H1 (cell line): ENCODE measurements at places on chromosomes 4 and X. TPM values are rescaled to one million over a fixed set of nuclear protein-coding genes. Genes with fewer than 3 reads are reported as not detected.
A peak's percentile ranks its signal among the peaks of the same experiment; 100 is the strongest.

- DNase-seq, result peak; percentile 86
Observed at GRCh38 chrX:12946838-12947544, 27.9 kb upstream of the TMSB4X start.

- no peak for DNase-seq
Observed at GRCh38 chr4:16883806-16884205, 14.6 kb downstream of the LDB2 start.

DNA sequence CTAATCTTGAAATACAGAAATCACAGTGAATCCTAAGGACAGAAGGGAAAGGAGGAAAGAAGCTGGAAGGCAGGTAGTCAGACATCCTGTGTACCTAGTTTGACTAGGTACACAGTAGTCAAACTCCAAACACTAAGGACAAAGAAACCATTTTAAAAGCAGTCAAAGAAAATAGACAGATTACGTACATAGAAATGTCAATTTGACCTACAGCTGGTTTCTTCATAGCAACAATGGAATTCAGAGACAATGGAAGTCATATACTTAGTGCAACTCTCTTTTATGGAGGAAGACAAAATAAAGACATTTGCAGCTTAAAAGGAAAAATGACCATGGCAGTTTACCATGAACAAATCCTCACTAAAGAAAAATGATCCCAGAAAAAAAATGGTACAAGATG is 79.0 kb downstream of the NEUROG2 start:
- no peak for DNase-seq

GRCh38 chr4:7187168-7187535 is 5.2 kb upstream of the SORCS2 start:
- DNase-seq, result no peak

Gene FGF16
- 1.4 TPM in 2 replicates for total RNA-seq

GRCh38 chrX:150781677-150782076 is 88.5 kb downstream of the MTMR1 start:
- DNase-seq, result no peak

- no peak for DNase-seq
Observed at GRCh38 chr4:1209821-1210220, 37.4 kb upstream of the SPON2 start.

DNA sequence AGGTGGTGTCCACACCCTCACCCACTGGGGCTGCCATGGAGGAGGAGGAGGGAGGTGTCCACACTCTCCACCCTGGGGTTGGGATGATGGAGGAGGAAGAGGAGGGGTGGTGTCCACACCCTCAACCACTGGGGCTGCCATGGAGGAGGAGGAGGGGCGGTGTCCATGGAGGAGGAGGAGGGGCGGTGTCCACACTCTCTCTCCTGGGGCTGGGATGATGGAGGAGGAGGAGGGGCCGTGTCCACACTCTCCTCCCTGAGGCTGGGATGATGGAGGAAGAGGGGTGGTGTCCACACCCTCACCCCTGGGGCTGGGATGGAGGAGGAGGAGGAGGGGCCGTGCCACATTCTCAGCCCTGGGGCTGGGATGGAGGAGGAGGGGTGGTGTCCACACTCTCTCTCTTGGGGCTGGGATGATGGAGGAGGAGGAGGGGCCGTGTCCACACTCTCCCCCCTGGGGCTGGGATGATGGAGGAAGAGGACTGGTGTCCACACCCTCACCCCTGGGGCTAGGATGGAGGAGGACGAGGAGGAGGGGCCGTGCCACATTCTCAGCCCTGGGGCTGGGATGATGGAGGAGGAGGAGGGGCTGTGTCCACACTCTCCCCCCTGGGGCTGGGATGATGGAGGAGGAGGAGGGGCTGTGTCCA is 231.7 kb downstream of the CRLF2 start:
- no peak for DNase-seq

- no peak for DNase-seq
Observed at GRCh38 chr4:114019969-114020358, 40.5 kb upstream of the ARSJ start.

Gene REPS2
- total RNA-seq, result 3.3 and 4.3 TPM in 2 replicates

Gene STARD8
- 3.0 and 3.8 TPM in 2 replicates for total RNA-seq
